ENCODE measurements at places on chromosomes 3 and 15.

DNA sequence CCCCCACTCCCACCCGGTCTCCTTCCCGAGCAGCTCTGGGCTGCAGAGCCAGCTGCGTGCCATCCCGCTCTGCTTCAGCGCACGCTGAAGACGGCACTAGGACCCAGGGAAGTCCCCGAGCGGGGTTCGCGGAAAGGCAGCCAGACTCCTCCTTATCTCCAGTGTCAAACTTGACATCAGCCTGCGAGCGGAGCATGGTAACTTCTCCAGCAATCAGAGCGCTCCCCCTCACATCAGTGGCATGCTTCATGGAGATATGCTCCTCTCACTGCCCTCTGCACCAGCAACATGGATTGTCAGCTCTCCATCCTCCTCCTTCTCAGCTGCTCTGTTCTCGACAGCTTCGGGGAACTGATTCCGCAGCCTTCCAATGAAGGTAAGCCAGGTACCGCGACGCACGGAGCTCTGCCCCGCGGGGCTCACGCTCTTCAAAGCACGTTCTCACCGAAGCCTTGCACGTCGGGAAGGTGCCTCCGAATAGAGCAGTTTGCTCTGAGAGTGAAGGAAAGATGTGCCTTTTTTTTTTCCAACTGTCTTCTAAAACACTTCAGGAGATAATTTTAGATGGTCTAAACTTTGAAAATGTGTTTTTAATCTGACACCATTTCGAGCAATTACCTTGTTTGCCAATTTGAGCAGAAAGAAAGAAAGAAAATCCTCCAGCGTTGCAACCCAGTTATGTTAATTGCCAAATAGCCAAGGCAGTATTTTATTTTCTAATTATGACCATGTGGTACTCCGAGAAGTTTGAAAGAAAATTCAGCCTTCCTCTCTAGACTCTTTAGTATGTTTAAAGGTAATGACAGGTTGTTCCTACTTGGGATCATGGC, at the start of gene EPHA3:
TSS of gene EPHA3 (plus strand) at position 161 of the 830 bp plus-strand sequence. CDS start at position 289, 128 bp downstream.
- no peak for DNase-seq

GRCh38 chr15:55319537-55320237, 665 bp downstream of the PIGB start:
- DNase-seq = no peak

DNA sequence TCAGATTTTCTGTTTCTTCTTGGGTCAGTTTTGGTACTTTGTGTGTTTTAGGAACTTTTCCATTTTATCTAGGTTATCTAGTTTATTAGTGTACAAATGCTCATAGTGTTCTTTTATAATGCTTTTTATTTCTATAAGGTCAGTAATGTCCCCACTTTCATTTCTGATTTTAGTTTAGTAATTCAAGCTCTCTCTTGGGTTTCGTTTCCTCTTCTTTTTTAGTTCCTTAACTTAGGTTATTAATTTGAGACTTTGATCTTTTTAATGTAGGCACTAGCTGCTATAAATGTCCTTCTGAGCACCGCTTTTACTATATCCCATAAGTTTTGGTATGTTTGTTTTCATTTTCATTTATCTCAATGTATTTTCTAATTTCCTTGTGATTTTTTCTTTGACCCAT, 27.0 kb upstream of the CD200R1L start:
- no peak for DNase-seq

GRCh38 chr3:150114873-150115540, 144.3 kb upstream of the PFN2 start:
- DNase-seq = no peak

DNA sequence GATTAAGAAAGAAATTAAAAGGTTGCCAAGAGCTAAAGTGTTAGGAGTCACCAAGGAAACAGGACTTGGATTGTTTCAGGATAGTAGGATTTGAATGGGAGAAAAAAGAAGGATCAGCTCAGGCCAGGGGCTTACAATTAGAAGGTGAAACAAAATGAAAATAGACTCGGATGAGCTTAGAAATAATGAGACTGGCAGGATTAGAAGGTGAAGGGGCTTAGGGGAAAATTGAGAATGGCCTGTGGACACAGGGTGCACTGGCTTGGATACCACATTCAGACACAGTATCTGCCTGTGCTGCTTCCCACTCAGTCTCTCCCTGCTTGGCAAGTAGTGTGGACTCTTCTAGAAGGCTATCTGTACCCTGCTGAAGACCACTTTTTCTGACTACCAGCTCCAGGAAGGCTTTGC, 206.1 kb upstream of the ATP10A start:
- DNase-seq = no peak

GRCh38 chr3:17983106-17983505, 240.7 kb upstream of the TBC1D5 start:
- no peak for DNase-seq

GRCh38 chr3:113185194-113185835, 26.0 kb upstream of the BOC start:
- no peak for DNase-seq

DNA sequence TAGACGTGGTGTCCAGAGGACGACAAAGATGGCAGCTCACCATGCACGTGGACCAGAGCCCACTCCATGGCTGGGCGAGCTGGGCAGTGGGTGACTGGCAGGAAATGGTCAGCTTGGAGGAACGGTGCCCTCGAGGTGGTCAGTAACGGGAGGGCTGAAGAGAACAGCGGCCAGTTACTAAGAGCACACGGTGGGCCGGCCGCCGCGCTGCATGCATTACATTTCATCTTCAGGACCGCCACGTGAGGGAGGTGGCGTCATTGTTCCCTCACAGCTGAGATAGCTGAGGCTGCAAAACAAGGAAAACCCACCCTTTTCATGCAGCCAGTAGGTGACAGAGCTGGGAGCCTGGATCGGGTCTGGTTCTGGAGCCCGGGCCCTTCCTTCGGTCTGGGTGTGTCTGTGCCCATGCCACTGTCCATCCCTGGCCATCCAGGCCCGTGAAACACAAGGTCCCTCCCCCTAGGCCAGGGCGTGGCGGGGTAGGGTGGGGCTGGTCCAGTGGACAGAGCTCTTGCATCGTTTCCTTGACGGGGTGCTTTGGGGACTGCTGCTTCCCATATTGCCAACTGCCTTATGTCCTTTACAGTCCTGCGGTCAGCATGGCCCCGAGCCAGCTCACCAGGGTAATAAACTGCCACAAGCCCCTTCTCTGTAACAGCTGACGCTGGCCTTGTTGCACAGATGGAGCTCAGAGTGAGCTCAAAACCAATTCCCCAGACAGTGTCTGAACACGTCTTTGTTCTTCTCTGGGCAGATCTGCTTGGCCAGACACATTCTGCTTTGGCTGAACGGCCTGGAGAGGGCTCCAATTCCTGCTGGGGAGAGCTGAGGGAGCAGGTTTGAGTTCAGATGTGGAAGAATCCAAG, 51.8 kb downstream of the RGMA start:
- DNase-seq = no peak

- DNase-seq = no peak
Observed at GRCh38 chr15:73957276-73957675, 31.0 kb downstream of the LOXL1 start.

- DNase-seq = no peak
Observed at GRCh38 chr3:132871956-132872355, 149.7 kb upstream of the NPHP3 start.

- no peak for DNase-seq
Observed at GRCh38 chr15:81244306-81244705, 47.6 kb downstream of the IL16 start.

DNA sequence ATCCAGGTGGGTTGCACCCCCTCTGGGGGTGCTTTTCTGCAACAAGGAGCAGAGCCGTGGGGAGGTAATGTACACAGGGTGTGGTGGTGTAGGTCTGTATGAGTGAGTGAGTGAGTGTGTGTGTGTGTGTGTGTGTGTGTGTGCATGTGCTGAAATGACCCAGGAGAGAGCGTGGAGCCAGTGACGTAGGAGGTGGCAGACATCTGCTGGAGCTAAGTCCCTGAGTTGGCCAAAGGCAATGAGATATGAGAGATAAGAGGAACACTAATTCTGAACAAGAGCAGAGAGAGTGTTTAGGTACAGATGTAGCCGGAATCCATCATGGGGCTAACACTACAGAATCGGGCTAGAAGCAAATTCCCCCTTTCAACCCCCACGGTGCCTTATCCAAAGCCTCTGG, 27.6 kb downstream of the BDH1 start:
- no peak for DNase-seq

- no peak for DNase-seq
Observed at GRCh38 chr15:25790000-25790660, 73.0 kb downstream of the ATP10A start.

- no peak for DNase-seq
Observed at GRCh38 chr15:58380280-58380945, 51.4 kb upstream of the LIPC start.

DNA sequence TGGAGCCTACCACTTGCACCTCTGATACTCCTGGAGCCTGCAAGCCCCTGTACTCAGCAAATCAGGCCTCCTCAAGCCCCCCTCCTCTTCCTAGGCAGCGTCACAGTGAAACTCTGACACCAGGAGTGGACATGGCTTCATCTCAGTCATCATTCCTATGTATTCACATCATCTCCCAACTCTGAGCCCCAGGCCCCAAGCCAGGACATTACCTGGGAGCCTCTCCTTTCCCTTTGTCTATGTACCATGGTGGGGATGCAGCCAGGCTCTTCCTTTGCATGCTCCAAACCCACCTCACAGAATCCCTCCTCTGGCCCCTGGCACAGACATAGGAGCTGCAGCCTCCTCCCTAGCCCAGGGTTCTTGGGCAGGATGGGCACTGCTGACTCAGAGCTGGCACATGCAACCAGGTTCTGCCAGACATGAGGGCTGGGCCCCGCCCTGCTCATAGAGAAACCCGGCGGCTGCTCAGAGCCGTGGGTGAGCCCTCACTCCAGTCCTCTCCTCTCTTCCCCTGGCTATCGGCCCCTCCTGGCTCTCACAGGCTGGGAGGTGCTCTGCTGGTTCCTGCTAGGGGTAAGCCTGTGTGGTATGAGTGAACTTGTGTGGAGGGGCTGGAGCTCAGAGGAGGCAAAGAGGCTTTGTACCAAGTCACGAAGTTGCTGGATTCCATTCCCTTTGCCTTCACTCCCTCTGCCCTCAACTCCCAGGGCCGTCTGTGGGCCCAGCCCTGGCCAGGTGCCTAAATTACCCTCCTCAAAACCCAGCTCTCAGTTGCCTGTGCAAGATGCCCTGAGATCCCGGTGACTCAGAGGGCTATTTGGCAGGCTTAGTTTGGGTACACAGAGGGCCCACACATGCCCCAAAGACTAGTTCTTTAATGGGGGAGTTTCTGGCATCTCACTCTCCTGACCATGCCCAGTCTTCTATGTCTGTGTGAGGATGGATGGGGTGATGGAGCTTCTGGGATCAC, 1.9 kb upstream of the PLCD1 start:
- no peak for DNase-seq

- no peak for DNase-seq
Observed at GRCh38 chr3:99789011-99789721, 28.5 kb upstream of the CMSS1 start.

DNA sequence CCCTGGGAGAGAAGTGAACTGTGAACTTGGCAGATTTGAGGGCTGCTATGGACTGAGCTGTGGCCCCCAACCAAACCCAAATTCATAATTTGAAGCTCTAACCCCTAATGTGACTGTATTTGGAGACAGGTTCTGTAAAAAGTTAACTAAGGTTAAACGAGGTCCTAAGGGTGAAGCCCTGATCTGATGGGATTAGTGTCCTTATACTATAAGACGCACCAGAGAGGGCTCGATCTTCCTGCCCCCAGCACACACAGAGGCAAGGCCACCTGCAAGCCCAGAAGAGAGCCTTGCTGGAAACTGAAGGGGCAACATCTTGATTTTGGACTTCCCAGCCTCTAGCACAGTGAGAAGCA, 34.0 kb downstream of the TKT start:
- DNase-seq = no peak

DNA sequence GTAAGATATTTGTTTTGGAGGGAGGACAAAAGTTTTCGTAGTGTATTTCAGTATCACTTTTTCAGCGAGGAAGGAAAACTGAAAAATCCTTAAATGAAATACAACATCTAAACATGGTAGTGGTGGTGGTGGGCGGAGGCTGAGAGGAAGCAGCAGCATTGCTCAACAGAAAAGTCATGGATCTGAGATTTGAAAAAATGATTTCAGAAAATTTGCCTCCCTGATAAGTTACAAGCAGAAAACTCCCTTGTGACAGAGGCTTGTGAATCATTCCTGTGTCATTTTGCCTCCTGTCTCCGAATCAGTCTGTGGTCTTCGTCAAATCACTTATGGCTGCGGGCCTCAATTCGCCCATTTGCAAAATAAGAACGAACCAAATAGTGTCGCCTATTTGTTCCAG, 965 bp upstream of the CRBN start:
- no peak for DNase-seq

GRCh38 chr3:24495326-24495994, 810 bp upstream of the THRB start:
- no peak for DNase-seq

- no peak for DNase-seq
Observed at GRCh38 chr15:95400428-95400827, 930.1 kb upstream of the NR2F2 start.

DNA sequence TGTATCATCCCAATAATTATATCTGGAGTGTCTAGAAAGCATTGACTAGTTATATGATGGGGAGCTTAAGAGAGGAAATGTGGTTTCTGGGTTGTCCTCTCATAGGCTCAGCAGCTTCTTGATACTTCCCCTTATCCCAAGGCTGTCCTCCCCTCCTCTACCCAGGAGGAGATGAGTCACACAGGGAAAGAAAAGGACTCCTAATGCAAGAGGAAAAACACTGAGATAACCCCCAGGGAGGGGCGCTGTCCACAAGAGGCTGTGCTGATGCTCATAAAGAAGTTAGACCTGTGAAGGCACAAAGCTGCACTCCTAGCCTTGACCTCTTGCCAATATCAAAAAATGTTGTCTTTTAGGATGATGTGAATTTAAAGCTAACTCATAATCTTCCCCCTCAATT, 28.8 kb upstream of the GYG1 start:
- no peak for DNase-seq

GRCh38 chr3:43632269-43632733, 10.5 kb upstream of the ANO10 start:
- DNase-seq = no peak

DNA sequence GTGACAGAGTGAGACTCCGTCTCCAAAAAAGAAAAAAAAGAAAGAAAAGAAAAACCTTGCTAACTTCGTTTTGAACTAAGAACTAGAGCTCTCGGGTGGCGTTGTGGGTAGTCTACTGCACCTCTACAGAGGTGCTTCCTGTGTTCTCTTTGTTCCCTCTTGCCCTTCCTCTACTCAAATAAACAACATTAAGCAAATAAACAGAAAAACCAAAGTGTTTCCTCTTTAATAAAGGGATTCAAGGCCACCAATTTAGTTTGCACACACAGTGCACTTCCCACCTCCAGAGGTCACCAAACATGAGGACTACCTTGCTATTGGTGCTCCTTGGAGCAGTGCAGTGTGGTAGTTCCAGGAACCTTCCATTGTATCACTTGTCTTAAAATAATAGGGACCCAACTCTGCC, 354.2 kb upstream of the TBL1XR1 start:
- DNase-seq = no peak

DNA sequence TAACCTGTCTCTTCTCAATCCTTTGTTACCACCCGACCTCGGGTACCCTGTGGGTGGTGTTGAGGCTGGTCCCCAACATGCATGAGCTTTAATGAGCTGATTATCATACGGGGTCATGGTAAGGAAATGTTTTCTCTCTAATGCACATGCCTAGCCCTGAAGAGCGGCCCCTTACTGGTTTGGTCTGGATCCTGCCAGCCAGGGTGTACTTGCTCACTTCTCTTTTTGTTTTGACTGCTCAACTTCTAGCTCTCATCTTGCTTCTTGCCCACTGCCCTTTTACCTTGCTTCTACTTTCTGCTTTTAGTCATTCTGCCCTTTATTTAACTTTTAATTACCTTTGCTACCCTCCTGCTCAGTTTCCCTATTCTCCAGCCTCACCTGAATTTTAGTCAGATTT, 44.3 kb upstream of the ACAD9 start:
- no peak for DNase-seq

- DNase-seq = peak; percentile 10
Observed at GRCh38 chr3:4290272-4290893, 12.8 kb upstream of the SETMAR start.
